ENCODE measurements at places on chromosomes 13 and 19.
A peak's percentile ranks its signal among the peaks of the same experiment; 100 is the strongest.

DNA sequence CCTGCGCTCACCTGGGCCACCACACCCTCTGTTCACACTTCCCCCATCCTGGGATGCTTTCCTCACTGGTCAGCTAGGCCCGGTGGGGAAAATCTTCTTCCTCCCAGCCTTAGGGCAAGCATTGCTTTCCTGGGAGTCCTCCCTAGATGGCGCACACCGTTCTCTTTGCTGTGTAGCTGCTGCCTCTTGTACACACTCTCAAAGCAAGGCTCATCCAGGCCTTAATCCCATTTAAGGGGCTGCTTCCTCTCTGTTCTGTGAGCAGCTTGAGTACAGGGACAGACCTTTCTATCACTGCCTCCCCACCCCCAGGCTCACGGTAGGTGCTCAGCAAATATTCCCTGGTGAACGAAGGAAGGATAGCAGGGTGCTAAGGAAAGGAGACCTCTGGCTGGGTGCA, 11.1 kb downstream of the SLC7A10 start:
- peak; percentile 78 for DNase-seq

DNA sequence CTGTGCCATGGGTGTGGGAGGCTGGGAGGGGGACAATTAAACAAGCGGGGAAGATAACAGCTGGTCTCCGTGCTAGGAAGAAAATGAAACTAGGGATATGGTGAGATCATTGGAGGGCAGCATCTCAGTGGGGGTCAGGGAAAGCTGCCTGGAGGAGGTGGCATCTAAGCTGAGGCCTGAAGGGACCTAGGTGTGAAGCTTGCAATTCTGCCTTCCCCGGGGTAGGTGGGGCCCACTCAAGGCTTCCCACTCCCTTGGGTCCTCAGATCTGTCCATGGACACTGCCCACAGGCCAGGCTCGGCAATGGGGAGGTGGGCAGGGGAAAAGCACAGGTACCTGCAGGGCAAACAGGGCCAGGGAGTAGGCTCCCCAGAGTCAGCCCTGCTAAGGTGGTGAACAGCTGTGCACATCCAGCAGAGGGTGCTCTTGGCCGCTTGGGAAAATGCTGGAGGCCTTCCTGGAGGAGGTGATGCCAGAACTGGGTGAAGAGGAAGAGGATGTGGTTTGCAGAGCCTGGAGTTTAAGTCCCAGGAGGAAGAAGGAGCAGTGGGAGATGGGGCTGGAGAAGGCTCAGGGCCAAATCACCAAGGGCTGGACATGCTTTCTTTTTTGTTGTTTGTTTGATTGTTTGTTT, 25.7 kb upstream of the CCNE1 start:
- no peak for DNase-seq

DNA sequence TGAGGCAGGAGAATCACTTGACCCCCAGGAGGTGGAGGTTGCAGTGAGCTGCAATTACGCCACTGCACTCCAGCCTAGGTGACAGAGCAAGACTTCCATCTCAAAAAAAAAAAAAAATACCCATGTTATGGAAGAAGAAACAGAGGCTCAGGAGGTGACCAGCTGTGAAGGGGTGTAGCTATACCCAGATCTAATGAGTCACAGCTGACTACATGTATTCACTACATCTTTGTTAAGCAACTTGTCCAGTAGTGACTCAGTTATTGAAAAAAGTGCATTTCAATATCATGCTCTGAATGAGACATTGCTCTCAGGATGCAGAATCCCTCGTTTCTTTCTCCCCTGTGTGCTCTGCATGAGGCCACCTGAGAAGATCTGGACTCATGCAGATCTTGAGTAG, 16.1 kb upstream of the SPART start:
- no peak for DNase-seq

DNA sequence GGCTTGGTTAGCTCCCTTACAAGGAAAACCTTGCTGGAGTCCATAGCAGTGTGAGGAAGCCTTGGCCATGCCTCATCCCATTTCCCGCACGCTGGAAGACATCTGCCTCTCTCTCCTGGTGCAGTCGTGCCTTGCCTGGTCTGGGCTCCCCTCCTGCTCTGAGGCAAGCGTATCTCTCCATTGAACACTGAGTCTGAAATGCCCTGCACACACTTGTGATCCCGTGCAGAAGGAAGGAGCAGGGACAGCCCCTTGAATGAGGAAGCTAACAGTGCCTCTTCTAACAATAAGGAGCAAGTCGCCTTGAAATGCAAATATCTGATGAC, 407 bp upstream of the ZNF440 start:
- no peak for DNase-seq

DNA sequence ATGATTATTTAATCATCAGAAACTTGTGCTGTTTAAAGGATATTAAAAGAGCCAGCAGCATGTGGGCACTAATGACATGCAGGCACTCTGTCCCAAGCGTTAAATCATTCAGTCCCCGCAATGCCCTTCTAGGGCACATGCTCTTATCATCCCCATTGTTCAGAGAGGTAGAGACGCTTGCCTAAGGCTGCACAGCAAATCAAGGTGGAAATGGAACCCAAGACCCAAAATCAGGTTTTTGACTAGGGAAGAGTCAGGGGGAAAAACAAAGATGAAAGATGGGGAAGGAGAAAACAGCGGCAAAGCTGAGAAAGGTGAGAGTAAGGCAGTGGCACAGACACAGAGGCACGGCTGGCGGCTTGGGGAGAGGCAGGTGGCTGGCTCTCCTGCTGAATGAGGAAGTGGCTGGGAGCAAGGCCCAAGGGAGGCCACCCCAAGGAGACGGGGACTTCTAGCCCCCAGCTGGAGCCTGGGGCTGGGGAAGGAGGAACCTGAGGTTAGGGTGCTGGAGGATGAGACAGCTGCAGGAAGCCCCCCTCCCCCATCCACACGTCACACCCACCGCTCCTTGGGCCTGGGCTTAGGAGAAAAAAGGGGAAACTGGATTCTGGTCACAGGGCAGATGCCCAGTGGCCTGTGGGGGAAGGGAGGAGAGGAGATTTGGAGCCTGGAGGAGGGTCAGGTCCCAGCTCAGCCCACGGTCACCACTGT, 1.0 kb upstream of the TYROBP start:
- DNase-seq = no peak

DNA sequence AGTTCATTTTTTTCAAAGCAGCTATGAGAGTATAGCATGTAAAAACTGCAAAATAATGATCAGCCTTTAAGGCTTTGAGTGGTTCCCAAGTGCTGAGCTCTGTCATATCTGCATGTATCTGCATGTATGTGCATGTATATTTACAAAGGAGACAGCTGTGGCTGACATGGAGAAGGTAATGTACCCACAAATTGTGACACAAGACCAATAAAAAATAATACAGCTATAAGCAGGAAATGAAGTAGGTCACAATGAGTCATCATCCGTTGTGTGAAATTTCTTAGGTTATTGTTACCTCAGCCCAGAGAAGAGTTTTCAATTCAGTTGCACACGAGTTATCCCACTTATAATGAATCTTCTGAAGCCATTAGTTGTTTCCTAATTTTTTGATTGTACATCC, 60.9 kb upstream of the MED4 start:
- no peak for DNase-seq

DNA sequence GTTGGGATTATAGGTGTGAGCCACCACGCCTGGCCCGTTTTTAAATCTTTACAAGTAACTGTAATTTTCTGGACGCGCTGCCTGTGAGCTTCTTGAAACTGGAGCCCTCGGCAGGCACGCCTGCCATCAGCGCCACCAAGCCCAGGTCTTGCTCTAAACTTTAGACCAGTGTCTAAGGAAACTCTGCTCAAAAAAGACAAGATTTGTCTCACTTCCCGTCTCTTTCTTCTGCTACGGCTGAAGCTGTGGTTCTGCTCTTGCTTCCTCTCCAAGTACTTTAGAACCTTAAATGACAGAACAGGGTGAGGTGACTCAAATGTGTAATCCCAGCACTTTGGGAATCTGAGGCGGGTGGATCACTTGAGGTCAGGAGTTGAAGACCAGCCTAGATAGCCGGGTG, 24.9 kb downstream of the RCN3 start:
- DNase-seq = no peak

GRCh38 chr19:1161716-1162115, 12.4 kb downstream of the SBNO2 start:
- no peak for DNase-seq

DNA sequence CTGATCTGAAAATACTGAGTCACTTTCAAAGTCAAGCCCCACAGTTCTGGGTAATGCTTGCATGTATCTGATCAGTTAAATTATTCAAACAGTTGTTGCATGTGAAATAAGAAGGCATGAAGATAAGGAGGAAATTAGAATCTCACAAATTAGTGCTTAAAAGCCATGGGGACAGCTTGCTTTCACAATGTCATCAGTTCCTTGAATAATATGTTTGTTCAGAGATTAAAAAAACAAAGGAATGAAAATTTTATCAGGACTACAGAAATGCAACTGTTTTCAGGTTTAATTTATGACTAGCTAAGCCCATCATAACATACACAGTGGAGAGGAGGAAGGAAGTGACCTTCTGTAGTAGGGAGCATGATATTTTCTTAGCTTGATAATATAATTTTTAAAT, 150.1 kb downstream of the OXGR1 start:
- no peak for DNase-seq

DNA sequence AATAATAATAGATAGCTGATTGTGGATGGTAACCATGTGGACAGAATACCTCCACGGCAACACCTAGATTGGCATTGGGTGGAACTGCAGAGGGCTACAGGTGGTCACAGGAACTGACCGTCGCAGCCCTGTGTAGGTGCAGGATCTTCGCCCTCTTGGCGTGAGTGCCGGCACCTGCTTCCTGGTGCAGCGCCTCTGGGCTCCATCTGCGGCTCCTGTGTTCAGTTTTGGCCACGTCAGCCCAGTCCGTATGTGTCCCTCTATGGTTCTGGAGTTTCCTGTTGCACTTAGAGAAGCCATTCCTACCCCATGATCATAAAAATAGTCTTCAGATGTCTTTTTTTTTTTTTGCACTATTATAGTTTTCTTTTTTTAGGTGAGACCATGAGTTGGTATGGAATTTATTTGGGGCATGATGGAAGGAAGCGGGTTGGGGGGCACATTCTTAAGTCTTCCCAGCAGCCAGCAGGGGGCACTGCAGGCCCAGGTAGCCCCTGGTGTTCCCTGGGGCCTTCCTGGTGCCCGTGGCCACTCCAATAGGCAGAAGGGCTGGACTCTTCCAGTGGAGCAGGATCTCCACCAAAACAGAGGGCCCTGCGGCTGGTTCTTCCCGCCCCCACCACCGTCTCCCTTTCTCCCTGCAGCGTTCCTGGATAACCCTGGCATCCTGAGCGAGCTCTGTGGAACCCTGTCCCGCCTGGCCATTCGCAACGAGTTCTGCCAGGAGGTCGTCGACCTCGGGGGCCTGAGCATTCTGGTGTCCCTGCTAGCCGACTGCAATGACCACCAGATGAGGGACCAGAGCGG, 10.1 kb upstream of the SLC25A42 start:
- peak; percentile 95 for DNase-seq

DNA sequence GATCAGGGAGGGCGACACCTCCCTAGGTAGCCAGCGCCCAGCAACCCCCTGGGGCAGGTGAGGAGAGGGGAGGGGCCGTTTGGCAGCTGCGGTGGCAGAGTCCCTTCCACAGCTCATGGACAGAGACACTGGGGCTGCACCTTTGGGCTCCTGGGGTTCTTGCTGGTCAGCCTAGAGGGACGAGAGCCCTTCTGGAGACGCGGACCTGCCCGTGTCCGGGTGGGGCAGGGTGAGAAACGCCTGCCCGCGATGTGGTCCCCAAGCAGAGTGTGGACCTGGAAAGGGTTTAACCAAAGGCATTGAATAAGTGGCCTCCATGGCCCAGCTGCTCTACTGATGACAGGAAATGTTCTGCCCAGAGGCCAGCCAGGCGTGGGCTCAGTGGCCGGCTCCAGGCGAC, 38.3 kb downstream of the ADPRHL1 start:
- DNase-seq = no peak

DNA sequence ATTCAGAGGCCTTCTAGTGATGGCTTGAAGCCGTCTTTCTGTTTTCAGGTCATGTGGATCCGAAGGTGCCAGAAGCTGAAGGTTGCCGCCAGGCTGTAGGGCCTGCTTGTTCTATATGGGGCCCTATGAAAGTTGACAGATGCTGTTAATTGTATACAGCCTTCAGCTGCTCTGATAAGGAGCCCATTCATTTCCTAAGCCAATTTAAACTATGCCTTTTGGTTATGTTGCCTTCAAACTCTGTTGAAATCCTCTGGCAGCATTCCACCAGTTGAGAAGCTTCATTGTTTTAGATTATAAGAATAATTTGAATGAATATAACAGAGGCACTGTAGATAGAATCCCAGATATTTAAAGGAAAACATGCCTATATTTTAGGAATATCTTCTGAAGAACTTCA, 34.4 kb downstream of the RAP2A start:
- DNase-seq = no peak

DNA sequence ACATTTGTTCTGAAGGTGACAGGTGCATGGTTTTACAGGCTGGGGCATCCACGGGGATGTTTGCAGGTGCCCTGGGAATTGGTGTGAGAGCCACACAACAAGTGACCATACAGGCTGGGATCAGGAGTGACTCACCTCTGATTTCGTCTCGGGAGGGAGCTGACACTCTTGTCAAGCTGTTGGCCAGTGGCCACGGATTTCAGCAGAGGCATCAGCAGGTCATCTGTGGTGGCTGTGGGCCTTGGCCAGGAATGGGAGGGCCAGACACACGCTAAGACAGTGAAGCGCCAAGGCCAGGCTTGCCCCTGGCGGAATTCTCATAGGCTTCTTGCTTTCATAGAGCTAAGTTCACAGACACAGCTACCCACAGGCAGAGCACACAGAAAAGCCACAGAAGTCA, 108.6 kb downstream of the HSPH1 start:
- DNase-seq = no peak

- DNase-seq = no peak
Observed at GRCh38 chr19:34436716-34437115, 8.5 kb downstream of the UBA2 start.

DNA sequence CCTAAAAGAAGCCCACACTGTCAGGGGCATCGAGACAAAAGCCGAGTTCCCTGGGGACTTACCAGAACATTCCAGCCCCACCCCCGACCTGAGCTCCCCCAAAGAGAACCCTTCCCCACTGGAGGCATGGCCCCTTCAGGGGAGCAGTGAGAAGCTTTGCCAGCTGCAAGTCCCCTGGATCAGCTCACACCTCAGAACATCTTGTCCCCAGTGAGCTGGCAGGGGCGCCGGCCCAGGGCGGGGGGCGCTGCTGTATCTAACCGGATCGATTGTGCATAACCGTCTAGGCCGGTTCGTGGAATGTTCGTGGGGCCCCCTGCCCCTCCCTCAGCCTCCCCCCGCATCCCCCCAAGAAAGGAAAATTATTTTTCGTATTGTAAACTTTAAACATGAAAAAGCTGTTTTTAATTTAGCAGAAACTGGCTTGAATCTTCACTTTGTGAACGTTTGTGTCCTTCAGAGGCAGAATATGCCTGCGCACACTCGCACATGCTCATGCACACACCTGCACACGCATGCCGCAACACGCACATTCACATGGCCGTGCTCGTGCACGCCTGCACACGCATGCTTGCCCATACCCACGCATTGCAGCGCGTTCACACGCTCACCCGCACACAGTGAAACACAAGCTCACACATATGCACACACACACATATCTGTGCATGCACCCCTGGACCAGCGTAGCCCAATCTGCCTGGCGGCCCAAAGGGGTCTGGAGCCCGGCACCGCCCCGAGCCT, 12.0 kb upstream of the CRTC1 start:
- DNase-seq = no peak
